Activated CD4-positive, alpha-beta memory T cell treated with anti-CD3 and anti-CD28 coated beads, Interleukin-2, amount 10 ng/mL, durations not matched to agents 7 days and 5 days (primary cell): ENCODE measurements at places on chromosomes 5 and 9.

DNA sequence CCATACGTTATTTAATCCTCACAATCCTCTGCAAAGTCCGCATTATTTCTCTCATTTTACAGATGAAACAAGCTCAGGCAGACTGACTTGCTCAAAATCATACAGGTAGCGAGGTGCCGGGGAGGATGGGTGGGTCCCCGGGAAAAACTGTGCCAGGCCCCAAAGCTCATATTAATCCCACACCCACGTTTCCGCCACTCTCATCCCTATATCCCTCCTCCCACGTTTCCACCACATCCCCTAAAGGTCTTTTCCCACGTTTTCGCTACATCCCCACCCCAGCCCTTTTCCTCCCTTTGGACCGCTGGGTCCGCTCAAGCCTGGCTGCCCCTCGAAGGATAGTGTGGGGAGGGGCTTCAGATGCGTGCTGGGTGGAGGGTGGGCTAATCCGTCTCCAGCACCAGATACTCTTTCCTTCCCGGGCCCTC lies 434 bp upstream of the FSD1L start:
- no peak for DNase-seq

DNA sequence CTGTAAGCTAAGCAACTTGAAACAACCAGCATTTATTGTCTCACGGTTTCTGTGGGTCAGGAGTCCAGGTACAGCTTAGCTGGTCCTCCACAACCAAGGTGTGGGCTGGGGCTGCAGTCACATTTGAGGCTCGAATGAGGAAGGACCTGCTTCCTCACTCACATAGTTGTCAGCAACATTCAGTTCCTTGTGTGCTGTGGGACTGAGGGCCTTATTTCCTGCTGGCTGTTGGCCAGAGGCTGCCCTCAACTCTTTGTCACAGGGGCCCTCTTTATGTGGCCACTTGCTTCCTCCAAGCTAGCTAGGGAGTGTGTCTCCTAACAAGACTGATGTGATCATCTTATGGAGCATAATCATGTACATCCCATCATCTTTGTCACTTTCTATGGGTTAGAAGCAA lies 29.2 kb upstream of the SEMA4D start:
- DNase-seq: no peak

GRCh38 chr9:86047361-86047760 lies 52.0 kb downstream of the GOLM1 start:
- DNase-seq: no peak

DNA sequence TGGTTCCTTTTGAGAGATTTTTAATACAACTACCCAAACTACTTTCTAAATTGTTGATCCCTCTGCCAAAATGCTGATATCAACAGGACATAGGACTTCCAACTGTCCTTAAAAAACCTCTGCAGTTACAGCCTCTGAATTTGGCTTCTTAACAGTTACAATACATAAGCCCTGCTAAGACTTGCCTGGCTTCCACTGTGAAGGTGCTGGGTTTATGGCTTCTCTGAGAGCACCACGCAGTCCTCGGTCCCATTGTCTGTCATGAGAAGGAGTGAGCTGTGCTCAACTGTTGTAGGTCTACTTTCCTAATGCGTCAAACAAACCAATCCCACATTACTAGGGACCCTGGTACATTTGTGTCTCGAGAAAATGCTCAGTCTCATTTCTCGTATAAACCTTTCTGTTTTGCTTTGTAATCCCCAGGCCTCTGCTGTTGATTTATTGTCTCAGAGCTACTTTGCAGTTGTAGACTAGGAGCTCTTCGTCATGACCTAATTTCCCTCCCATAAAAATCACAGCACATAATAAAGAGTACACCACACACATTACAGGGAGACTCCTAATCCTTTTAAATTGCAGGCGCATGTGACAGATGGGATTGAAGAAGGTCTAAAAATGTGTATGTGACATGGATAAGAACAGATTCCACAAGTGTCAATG lies 274.9 kb downstream of the NR3C1 start:
- DNase-seq: no peak

DNA sequence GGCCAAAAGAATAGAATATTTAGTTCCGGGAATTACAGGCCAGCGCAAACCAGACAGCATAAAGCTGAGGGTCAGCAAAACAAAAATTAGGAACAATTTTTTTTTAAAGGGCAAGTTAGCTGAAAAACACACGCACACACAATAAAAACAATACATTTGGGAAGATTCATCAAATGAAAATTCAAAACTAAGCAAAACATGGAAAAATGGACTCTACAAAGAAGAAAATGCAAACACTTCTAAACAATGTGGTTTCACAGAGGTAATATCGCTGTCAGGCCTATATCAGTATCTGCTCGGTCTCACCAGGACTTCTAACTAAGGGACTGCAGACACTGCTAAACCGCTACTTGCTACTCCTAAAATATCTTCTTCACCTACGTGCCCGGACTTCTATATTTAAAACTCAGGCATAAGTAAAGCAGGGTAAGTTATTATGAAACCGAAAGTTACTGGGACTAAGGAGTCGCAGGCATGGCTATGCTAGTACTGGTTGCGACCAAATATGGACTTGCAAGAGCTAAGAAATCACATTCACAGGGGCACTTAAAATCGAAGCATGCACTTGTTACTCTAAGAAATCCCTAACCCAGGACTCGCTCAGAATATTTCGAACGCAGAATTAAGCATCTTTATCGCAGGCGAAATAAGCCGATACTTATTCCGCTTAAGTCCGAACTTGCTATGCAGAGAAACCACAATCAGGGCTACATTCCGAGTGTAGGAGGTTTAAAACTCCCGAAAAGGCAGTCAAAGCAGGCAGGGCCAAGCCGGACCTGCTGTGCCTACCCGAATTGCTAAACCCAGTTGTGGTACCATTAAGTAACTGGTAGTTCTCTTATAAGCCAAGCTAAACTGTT lies 2.3 kb downstream of the ANXA2R start:
- DNase-seq: peak; percentile 56

- DNase-seq: no peak
These were observed 102.4 kb downstream of the TTLL11 start for GRCh38 chr9:121990600-121991306.

- DNase-seq: no peak
These were observed 40.1 kb downstream of the MLLT3 start for GRCh38 chr9:20582150-20582549.

DNA sequence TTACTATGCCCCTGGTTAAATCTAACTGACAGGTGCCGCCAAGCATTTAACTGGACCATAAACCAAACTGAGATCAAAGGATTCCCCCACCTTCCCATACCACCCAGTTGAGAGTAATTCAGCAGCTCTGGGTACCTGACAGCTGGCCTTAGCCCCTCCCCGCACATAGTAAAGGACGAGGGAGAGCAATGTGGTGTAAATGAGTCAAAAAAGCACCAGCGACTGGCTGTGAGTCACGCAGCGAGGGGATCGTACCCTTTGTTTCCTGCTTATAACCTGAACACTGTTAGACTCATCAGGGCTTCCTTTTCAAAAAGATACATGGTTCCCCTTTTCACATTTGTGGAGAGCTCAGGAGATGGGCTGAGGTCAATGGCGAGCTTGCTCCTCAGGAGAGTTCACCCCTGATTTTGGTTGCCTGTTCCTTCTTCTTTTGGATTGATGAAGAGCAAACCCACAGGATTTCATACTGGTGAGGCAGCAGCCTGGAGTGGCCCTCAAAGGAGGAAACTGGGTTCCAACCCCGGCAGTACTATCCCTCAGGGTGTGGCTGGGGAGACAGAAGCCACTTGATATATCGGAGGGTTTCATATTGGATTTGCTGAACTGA lies 71.5 kb downstream of the ANKRD33B start:
- DNase-seq: peak; percentile 87

DNA sequence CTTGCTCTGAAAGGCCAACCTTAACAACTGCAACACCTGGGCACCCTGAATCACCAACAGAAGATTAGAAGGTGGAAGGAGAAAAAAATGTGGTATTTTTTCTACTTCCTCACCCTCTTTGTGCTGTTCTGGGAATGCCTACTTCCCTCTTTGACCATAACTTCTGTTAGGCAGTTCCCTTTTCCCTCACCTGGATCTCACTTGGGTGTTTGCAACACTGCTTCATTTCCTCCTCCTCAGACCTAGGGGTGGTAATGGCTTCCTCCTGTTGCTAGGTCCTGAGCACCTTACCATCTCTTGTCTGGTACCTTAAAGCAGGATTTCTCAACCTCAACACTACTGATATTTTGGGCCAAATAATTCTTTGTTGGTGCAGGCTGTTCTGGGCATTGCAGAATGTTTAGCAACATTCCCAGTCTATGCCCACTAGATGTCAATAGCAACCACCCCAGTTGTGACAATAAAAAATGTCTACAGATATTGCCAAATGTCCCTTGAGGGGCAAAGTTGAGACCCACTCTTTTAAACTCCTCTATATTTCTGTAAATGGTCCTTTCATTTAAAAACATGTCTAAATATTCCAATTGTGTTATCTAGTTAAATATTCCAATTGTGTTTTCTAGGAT lies 300.0 kb upstream of the VLDLR start:
- DNase-seq: no peak

GRCh38 chr5:119864286-119864685 lies 234.9 kb downstream of the FAM170A start:
- DNase-seq: no peak

DNA sequence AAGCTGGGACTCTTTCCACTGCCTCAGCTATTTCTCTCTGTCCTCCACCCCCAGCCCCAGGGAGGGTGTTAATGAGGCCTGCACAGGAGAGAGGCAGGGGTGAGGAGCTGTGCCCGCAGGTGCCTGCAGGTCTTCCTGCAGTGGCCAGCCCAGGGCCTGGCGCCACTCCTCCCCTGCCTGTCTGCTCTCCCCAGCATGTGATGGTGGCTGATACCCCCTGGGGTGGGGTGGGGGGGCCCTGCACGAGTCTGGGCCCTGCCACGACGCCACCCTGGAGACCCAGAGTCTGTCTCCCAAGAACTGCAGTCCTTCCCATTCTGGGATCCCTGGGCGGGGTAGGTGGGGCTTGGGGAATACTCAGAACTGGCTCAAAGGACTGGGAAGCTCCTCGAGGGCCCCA lies 166.4 kb upstream of the SMIM23 start:
- no peak for DNase-seq

GRCh38 chr9:73780916-73781315 lies 629.3 kb downstream of the ANXA1 start:
- DNase-seq: no peak

DNA sequence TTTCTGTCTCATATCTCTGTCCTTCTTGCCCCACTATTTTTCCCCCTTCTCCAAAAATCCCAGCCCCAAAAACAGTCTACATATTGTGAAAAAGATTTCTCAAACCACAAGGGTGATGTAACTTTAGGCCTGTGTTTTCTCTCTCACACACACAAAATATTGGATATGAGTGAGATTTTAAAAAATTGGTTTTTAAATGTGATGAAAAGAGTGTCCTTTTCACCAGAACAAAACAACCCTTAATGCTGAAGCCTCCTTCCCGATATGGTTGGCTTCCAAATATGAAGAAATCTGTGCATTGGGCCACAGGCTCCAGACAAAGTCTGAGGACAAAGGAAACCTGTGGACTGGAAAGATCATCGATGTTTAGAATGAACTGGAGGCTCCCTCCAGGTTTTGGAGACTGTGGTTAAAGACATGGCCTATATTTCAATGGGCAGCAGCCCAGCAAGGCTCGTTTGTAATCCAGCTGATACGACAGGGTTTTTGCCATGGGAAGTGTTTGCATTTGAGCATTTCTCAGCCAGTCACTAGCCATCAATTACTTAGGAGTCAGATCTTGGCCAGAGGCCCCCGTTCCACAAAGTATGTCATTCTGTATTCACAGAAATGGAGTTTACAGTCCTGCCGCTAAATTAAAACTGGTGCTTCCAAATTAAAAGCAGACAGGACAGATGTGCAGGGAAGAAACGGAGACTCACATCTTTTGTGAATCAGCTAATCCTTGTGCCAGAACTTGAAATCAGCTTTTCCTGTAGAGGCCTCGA lies 546.3 kb downstream of the EBF1 start:
- no peak for DNase-seq

- no peak for DNase-seq
These were observed 34.3 kb downstream of the PCA3 start for GRCh38 chr9:76798527-76798926.

GRCh38 chr9:113992276-113992951 lies 85.7 kb downstream of the AMBP start:
- DNase-seq: no peak

- no peak for DNase-seq
These were observed 257.1 kb downstream of the AOPEP start for GRCh38 chr9:94983552-94983951.

- peak; percentile 48 for DNase-seq
These were observed 100.6 kb downstream of the ICE1 start for GRCh38 chr5:5523066-5523505.

DNA sequence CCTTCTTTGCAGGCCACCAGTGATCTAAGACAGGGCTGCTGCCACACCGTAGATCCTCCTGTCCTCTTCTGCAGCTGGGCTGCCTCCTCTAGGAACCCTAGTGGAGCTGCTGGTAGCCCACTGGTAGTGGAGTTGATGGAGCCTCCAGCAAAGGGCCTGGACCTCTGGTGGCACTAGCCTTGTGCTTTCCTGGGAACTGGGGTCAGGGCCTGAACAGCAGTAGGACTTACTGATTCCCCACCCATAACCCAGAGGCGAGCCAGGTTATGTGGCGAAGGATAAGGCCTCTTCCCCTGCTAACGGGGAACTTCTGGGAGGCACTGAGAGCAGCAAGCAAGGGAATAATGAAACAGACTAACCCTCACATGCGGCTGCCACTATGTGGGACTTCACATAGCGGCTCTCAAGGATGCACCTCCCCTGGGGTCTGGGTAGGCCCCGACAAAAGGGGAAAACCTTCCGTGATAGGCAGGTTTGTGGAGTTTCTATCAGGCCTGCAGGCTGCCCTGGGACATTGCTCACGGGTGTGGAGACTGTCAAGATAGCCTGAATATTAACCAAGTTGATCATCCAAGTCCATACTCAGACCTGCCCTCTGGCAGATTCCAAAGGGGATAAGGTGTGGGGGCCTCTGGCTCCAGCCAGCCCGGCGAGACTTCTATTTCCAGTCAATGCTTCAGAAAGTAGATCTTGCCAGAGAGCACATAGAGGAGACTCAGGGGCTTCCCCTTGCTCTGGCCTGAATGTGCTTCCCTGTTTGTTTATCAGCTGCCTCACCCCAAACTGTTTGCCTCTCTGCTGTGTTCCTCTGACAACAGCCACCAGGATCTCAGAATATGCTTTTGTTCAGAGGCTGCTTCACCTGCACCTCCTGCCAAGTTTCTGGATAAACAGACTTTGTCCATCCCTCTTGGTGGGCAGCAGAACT lies 7.4 kb downstream of the SLC22A4 start:
- no peak for DNase-seq
